Myocyte (in vitro differentiated cells): ENCODE measurements at places on chromosomes 6 and 20.

GRCh38 chr6:16041327-16041726 lies 87.6 kb upstream of the MYLIP start:
- DNase-seq: no peak

GRCh38 chr20:48657426-48658197 lies 170.2 kb downstream of the PREX1 start:
- peak; percentile 89 for DNase-seq

DNA sequence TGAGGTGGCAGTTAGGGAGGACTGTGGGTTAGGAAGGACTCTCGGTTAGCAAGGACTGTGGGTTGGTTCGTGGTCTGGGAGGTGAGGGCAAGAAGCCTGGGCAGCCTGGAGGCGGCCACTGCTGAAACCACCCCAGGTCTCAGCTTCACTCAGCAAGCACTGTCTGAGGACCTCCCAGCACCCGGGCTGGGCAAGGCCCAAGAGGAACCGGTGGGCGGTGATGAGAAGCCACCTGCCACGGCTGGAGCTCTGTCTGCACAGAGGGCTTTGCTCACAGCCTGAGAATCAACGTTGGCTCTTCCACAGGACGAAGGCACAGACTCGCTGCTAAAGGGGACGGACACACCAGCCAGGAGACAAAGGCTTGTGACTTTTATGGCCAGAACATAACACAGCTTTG lies 69.3 kb downstream of the DACT2 start:
- DNase-seq: no peak

DNA sequence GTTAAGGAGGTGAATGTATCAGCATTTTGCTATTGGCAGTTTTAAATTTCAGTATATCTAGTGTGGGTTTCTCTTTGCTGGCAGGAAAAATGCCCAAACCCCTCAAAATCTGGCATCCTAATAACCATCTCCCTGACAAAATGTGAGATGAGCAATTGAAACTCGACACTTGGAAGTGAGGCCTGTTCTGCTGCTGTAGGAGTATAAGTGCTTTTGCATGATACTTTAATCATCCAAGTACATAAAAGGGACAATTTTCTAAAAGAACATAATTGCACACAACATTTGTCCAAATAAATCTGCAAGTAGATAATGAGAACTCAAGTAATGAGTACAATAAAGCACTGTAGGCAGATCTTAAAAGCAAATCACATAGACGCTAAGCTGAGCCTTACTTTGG lies 36.5 kb downstream of the LAMP5 start:
- no peak for DNase-seq

DNA sequence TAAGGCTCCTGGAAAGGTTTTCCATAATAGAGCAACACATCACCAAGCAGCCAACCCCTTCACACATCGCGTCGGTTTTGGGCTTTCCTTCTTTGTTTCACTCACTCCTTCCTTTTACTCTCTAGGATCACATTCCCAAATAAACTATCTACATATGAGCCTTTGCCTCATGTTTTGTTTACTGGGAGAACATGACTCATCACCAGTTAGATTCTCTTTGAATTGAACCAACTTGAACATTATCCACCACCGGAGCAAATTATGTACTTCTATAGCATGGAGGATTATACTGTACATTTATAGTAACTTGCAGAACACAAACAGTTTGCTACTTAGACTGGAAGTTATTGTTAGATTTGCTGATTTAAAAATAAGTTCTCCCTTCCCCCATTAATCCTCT lies 41.0 kb downstream of the SAMD5 start:
- no peak for DNase-seq

DNA sequence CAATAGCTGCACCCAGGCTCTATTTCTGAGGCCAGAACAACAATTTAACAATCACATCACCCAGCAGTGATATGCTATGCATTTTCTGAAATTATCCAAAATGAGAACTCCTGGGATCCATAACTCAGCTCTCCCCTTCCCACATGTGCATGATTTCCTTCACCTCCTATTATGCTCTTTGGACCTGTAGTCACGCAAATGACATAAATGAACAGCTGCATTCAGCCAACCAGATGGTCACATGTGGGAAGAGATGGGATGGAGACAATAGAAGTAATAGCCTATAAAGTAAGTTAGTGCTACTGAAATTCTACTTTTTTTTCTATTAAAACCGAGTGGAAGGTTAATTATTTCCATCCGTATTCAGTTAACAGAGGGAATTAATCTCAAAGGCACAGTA lies 662.1 kb upstream of the ID4 start:
- no peak for DNase-seq

GRCh38 chr6:117263353-117263927 lies 1.9 kb upstream of the VGLL2 start:
- no peak for DNase-seq

- DNase-seq: no peak
Observed at GRCh38 chr6:43733471-43734293, 36.3 kb upstream of the VEGFA start.

- peak; percentile 59 for DNase-seq
Observed at GRCh38 chr20:41081276-41081814, 52.7 kb downstream of the TOP1 start.

- no peak for DNase-seq
Observed at GRCh38 chr6:140540743-140541142, 1166.3 kb upstream of the CITED2 start.

GRCh38 chr6:19142275-19142674 lies 694.9 kb upstream of the ID4 start:
- no peak for DNase-seq

DNA sequence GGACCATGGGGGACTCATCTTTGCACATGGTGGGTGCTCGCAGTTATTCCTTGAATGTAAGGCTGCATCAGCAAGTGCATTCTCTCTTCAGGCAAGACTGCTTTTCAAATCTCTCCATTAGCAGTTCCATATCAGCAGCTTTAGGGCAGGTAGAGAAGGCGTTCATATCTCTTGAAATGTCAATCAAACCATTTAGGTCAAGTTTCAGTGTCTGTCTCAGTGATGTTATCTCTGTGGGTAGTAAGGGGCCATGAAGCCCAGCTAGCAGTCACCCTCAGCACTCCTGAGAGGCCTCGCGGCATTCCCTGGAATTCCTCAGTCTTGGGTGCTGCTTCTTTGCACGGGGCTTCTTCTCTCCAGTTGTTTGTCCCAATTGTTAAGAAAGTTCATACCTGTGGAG lies 24.2 kb downstream of the FARS2 start:
- DNase-seq: no peak

GRCh38 chr6:94260765-94261164 lies 841.4 kb upstream of the EPHA7 start:
- DNase-seq: no peak

DNA sequence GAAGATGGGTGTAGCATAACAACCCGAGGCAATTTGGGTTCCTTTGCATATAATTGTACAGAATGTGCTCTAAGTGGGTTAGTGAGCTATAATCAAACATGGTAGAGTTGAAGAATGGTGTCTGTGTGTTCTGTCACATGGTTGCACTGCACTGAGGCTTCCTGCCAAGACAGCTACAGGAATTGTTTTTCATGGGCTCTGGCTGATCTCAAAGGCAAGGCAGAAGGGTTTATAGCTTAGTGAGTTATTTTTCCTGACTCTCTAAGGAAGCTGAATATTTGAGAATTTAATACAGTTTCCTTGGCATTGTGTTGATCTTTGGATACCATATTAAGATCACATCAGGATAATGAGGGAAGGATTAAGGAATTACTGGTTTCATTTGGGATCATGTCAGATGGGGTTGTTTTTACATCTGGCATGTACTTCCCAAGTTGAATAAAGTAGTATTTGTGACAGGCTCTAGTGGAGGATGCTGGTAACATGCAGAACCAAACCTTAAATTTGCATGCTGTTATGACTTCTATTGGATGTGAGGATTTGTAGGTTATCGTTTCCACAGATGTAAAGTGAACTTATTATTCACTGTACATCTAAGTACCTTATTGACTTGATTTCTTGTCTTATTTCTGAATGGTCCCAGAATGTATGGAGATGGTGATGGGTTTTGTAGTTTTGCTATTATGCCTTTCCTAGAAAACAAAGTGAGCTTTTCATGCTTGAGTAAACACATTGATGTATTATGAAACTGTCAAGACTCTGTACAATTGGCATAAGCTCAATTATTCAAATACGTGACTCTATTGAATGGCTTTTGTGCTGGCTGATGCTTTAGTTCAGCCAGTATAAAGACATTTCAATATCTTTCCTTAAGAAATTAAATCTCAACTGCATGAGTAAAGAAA lies 43.3 kb downstream of the LRRC1 start:
- peak; percentile 24 for DNase-seq

GRCh38 chr6:163863565-163863964 lies 449.0 kb downstream of the QKI start:
- DNase-seq: no peak

GRCh38 chr6:66854014-66854413 lies 1147.0 kb upstream of the EYS start:
- no peak for DNase-seq

- DNase-seq: peak; percentile 45
Observed at GRCh38 chr6:158050107-158050735, 68.6 kb downstream of the SYNJ2 start.

- peak; percentile 71 for DNase-seq
Observed at GRCh38 chr6:137927777-137928218, 60.7 kb downstream of the TNFAIP3 start.

- peak; percentile 80 for DNase-seq
Observed at GRCh38 chr6:160974304-160974771, 17.2 kb upstream of the MAP3K4 start.

GRCh38 chr20:30506100-30506499 lies 751.4 kb upstream of the DEFB115 start:
- no peak for DNase-seq

DNA sequence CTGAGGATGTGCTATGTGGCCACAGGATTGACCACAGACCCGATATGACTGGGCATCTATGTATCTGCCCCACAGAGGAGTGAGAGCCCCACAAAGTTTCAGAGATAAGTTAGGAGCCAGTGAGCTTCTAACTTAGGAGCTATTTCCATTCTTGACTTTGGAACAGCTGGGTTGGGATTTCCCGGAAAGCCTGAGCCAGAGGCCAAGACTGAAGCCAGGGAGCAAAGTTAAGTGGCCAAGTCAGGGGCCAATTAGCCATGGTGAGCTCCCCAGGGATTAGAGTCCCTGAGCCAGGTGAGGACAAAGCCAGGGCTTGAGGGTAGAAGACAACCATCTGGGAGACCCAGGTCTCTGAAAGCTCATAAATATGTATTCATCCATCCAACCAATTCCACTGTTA lies 143.6 kb downstream of the MAFB start:
- no peak for DNase-seq

DNA sequence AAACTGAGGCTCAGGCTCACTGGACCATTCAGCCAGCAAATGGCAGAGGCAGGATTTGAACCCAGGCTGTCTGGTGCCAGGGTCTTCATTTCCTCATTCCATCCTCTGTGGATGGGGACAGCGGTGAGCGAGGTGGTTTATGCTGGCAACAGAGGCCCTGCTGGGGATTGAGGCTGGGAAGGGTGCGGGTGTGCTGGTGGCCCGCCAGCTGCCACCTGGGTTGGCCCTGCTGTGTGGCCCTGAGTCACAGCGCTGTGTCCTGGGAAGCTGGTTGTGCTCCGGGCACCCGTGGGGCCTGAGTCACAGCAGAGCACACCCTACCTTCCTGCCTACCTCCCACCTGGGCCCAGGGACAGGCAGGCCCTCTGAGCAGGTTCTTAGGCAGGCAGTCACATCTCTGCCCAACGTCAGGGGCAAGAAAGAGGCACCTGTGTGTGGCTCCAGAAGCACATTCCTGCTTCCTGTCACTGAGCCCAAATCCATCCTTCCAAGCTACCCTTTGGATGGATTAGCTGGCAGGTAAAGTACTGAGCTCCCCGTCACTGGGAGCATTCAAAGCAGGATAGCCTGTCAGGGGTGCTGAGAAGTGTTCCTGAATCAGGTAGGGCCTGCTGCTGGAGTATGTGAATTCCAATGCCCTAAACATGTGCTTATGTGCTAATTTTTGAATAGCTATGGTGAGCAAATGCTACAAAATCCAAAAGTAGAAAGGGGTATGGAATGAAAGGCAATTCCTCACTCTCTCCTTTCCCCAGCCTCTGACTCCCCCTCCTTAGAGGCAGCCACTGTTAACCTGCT lies 53.9 kb downstream of the CEBPB start:
- no peak for DNase-seq

DNA sequence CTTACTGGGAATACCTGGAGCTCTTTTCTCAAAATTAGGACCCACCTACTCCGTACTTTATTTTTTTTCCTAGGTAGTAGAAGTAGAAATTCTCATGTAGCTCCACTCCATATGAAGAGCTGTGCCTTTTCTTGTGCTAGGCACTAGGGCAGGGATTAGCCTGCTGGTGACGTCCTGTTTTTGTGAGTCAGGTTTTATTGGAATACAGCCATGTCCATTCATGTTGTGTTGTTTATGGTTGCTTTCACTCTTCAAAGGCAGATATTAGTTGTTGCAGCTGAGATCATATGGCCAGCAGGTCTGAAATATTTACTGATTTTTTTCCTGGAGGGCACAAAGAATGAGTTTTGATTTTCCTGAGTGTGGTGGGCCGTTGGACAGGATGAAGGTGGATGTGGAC lies 20.5 kb downstream of the XRN2 start:
- peak; percentile 47 for DNase-seq

GRCh38 chr20:32130965-32131364 lies 21.5 kb downstream of the TM9SF4 start:
- DNase-seq: no peak
